ENCODE measurements at places on chromosomes 6 and 20.

- no peak for DNase-seq
Measured at GRCh38 chr6:22596011-22596410, 26.6 kb downstream of the HDGFL1 start.

GRCh38 chr6:124371974-124372475 is 568.4 kb downstream of the NKAIN2 start:
- no peak for DNase-seq

DNA sequence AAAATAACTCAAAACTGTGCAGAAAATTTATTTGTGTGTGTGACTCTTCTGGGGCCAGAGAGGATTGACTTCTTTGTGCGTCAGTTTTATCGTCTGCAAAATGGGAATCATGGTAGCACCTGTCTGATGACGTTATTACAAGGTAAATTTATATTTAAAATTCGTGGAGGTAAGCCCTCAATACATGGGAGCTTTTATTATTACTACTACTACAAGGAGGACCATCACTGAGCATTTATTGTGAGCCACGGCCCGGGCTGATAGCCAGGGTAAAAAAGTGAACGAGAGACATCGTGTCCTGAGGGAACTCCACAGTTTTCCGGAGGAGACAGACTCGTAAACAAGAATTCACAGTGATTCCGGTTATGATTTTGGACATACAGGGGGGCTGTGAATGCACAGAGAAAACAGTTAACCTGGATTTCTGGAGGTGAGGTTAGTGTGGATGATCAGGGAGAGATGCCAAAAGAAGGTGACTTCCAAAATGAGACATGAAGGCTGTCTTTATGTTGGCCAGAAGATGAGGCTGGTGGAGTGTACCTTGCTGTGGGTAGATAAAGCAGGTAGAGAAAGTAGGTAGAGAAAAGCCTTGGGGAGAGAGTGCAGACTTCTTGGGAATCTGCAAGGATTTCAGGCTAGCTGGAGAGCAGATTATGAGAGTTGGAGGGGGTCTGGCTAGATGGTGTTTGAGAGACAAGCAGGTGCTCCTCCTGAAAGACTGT is 10.6 kb upstream of the SERINC3 start:
- DNase-seq, result no peak

DNA sequence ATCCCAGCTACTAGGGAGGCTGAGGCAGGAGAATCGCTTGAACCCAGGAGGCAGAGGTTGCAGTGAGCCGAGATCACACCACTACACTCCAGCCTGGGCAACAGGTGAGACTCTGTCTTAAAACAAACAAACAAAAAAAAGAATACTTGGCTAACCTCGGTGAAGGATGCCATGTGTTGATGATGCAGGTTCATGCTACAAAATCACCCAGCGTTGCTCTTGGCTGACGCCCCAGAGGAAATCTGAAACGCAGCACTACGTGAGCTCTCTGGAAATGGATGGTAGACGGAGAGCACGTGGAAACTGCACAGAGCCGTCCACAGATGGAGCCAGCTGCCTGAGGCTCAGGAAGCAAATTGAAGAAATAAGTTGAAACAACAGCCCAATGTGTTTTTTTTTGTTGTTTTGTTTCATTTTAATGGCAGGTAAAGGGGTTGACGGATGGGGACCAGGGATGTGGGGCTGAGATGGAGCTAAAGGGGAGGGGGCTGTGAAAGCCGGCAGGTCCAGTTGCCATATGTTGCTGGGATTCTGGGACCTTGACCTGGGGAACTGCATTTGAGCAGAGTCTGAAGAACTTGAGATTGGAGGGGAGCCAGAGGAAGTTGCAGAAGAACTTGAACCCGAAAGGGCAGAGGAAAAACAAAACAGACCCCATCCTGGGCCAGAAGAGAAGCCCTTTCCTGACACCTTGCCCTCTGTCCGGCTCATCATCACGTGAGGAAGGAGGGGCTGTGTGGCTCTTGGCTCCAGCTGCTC is 12.8 kb upstream of the MANBAL start:
- DNase-seq, result no peak

- DNase-seq, result no peak
Measured at GRCh38 chr6:83459663-83460062, 28.8 kb upstream of the ME1 start.

- DNase-seq, result no peak
Measured at GRCh38 chr6:113767985-113768384, 89.2 kb upstream of the MARCKS start.

DNA sequence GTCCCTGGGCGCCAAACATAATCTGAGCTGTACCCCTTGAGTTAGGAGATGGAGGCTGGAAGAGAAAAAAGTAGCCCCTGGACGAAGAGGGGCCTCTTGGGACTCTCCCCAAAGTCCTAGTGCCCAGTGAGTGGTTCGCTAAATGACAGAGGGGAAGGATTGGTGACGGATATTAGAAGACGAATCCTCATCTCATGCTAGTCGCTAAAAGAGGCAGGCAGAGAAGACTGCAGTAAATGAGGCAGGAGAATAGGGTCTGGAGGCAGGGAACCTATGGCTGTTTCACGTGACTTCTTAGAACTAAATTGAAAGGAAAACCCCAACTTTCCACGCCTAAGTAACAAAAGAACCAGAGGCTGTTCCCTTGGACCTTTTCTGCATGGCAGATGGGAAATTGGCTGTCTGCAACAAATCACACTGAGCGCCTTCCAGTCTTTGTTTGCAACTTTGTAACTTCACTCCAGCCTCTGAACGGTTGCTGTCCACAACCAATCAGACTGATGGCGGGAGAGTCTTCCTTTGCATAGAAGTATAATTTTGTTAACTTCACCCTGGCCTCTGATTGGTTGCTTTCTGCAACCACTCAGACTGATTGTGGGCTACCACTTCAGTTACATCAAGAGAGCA is 731 bp upstream of the RBL1 start:
- no peak for DNase-seq

- no peak for DNase-seq
Measured at GRCh38 chr6:112223070-112223861, 31.1 kb downstream of the LAMA4 start.

- DNase-seq, result no peak
Measured at GRCh38 chr6:158766621-158767455, 52.3 kb downstream of the EZR start.

GRCh38 chr6:7624796-7625710 is 35.1 kb downstream of the SNRNP48 start:
- no peak for DNase-seq

GRCh38 chr6:151425561-151425960 is 26.4 kb downstream of the RMND1 start:
- DNase-seq, result no peak

- no peak for DNase-seq
Measured at GRCh38 chr20:650954-651353, 2.0 kb downstream of the SRXN1 start.

DNA sequence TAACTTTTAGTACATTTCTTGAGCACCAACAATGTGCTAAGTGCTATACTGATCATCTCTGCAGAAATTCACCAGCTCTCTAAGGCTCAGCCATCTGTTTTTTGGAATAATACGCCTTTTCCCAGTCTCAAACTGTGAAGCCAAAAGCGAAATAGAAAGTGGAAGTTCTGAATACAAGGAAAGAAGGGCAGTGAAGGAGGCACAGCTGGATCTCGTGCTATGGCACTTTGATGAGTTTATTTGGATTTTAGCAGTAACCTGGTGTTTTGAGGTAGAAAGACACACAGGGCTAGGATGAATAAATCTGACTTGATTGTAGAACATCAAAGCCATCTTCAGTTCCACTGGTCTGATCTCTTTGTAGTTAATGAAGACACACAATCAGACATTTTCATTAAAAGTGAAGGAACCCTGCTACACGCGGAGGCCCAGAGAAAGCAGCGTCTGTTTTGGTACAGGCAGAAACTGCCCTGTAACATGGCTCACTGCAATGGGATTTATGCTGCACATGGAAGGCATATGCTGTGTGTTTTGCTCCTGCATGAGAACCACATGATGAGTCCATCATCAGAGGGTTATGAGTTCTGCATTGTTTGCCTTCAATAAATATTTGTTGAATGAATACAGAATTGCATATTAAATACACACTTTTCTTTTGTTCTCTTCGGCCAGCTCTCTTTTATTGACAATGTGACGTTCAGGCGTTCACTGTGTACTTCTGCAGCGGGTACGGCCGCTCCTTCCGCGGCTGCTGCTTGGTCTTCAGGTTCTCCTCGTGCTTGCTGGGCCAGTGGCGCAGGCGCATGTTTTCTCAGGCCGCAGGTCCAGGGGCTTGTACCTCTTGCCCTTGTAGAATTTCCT is 100.9 kb downstream of the PREP start:
- DNase-seq, result no peak

DNA sequence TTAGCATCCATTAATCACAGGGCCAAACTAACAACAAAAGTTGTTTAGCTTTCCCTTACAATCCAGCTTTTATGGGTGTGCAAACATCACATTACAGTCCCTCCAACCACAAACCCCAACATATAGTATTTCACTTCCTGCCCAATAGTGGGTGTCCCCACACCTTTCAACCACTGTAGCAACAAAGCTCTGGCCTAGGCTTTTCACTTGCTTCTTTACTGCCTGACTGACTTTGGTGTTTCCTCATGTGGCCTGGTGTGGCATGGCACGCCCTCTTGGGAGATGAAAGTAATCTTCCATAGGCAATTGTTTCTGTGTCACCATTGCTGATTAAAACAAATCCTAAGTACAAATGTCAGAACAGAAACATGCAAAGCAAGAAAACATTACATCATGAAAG is 46.3 kb downstream of the MCM8 start:
- DNase-seq, result no peak

- no peak for DNase-seq
Measured at GRCh38 chr6:111714416-111715270, 109.0 kb upstream of the TRAF3IP2 start.

DNA sequence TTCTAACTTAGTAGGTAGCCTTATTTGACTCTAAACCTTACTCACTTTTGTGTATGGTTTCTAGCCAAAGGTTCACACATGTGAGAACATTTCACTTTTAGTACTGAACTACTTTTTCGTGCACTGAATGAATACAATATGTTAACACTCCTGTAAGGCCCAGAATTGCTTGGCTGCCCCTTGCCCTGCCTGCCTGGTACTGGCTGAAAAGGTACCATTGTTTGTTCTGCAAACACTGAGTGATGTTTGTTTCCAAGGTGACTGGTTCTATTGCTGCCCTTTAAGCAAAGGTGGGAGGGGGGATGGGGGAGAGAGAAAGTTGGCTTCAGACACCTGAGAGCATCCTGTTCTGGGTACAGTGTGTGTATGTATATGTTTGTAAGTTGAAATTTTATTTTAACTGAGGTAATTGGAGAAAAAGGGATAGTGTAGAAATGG is 31.2 kb downstream of the RREB1 start:
- no peak for DNase-seq

- DNase-seq, result no peak
Measured at GRCh38 chr20:2707353-2708072, 14.9 kb downstream of the EBF4 start.

DNA sequence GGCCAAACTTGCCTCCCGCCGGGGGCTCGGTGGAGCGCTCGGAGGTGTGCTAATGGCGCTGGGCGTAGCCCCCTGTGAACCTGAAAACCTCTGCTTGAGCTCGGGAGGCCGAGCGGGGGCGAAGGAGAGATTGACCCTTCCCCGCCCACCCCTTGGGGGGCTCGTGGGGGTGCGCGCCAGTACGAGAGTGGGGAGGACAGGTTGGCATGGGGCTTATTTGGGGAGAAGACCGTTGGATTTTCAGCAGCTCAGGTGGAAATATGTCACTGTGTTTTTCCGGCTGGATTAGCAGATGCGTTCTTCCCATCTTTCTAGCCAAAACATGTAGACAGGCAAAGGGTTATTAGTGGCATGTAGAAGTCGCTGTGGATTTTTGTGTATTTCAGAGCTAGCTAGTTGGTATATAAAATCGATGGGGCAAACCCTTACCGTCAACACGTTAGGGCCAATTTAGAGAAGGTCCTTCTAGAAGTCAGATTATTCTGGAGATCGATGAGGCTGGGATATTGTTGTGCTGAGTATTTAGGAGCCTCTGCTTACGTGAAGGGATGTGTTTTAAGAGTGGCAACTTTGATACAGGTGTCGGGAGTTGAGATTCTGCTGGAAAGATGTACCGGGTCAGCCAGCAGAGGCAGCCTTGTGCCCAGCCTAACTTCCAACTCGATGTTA is 525 bp downstream of the NCOA7 start:
- no peak for DNase-seq

GRCh38 chr20:32894026-32894483 is 35.3 kb downstream of the EFCAB8 start:
- no peak for DNase-seq

- no peak for DNase-seq
Measured at GRCh38 chr6:33944686-33945411, 141.0 kb upstream of the MLN start.

DNA sequence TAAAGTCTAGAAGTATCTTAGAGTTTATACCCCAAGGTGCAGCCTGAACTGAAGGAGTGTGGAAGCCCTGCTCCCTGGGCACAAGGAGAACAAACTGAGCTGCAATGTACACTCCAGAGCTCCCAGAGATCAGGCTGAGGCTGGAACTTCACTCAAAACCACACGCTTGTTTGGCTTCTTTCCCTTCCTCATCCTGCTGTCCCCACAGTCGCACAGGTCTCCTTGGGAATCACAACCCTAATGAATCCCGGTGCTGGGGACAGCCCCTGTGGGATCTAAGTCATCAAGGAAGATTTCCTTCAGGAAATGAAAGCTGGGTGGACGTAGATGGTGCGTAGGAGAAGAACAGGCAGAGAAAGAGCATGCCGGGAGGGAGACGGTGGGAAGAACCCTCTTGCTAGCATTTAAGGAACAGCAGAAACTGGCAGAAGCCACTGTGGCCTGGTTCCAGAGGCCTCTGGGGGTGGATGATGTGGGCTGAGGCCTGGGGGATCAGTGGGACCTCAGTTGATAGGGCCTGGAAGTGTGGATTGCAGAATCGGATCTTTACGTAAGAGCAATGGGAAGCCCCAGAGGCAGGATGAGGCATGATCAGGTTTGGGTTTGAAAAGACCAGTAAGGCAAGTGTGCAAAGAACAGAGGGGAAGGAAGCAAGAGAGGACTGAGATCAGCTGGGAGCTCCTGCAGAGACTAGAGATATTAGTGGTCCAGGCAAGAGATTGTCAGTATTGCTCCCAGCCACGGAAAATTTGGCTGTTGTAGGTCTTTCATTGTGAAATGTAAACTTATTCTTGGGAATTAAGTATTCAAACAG is 21.4 kb downstream of the CYP24A1 start:
- DNase-seq, result no peak

GRCh38 chr6:24428615-24429014 is 25.9 kb downstream of the MRS2 start:
- no peak for DNase-seq

GRCh38 chr6:5214570-5215052 is 46.1 kb downstream of the LYRM4 start:
- no peak for DNase-seq
